ENCODE measurements at places on chromosomes 5 and 9. TPM values are rescaled to one million over a fixed set of nuclear protein-coding genes. Genes with fewer than 3 reads are reported as not detected.

Gene DENND1A
- total RNA-seq, result 11.0 TPM

Gene CER1
- total RNA-seq, result not detected

Gene NMUR2
- total RNA-seq, result 0.13 TPM

Gene FOXD4L6
- total RNA-seq, result 0.06 TPM

Gene NOP16
- 126 TPM for total RNA-seq

Gene PKD2L2
- not detected for total RNA-seq

Gene SPATA31D4
- not detected for total RNA-seq
